ENCODE measurements at places on chromosomes 11 and 22.

- no peak for DNase-seq
Measured at GRCh38 chr11:46565232-46565840, 28.5 kb downstream of the AMBRA1 start.

DNA sequence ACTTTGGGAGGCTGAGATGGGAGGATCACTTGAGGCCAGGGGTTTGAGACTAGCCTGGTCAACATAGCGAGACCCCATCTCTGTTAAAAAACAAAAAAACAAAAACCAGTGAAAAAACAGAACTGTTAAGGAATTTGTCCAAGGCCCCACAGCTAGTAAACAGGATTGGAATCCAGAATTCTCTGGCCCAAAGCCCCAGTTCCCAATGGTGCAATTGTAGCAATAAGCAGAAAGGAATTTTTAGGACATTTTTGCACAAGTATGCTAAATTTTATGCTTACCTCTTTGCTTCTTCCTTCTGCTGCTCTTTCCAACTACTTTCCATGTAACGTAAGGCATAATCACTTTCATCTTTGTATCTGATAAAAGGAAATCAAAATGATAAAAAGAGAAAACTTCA, 11.6 kb downstream of the MISFA start:
- DNase-seq: no peak

DNA sequence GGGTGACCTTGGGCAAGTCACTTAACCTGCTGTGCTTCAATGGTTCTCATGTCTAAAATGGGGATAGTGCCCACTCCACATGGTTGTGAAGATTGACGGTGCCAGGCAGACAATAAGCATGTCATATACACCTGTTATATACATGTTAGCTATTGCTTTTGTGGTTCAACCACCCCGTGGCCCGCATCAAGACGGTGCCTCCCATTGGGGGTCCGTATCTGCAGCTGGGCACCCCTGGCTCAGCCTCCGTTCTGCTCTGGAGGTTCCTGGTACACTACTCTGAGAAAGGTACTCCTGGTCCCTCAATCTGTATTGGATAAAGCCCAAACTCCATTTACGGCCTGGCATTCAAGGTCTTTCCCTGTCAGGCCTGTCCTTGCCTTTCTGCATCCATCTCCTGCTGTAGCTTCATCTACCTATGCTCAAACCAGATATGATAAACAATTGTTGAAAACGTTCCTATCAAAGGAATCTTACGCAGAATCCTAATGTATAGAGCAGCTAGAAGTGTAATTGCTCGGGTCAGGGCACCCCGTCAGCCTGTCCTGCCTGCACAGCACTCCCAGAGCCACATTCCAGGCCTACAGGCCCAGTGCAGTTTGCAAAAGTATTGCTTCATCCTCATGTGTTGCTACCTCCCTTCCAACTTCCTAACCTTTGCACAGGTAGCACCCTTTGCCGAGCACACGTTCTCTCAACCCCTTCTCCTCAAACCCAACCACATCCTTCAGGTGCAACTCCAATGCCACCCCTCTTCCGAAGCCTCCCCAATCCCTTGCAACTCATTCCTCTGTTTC, 194.9 kb downstream of the BCR start:
- no peak for DNase-seq

DNA sequence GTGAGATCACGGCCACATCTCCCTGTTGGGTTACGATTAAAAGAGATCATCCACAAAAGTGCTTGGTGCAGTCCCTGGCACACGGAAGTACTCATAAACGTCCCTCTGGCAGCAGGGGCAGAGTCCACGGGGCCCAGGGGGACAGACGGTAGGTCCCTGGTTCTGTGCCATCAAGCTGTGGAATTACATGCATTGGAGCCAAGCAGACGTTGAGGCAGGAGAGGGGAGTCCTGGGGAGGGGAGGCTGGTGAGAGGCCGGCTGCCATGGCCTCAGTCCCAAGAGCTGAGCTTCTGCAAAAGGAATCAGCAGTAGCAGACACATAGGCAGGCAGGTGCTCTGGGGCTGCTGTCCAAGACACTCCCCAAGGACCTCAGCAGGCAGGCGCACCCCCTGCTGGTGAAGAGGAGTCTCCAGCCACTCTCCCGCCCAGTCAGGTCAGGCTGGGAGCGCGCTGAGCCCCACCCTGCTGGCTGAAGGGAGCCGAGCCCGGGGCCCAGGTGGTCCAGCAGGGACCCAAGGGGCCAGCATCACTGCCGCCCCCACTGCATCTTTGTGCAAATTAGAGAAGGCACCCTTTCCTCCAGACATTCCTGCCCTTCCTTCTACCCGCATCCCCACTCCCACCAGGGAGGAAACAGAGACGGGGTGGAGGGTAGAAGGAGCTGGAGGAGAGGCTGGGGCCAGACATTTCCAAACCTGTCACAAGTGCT, 7.6 kb upstream of the KCTD17 start:
- DNase-seq: no peak

DNA sequence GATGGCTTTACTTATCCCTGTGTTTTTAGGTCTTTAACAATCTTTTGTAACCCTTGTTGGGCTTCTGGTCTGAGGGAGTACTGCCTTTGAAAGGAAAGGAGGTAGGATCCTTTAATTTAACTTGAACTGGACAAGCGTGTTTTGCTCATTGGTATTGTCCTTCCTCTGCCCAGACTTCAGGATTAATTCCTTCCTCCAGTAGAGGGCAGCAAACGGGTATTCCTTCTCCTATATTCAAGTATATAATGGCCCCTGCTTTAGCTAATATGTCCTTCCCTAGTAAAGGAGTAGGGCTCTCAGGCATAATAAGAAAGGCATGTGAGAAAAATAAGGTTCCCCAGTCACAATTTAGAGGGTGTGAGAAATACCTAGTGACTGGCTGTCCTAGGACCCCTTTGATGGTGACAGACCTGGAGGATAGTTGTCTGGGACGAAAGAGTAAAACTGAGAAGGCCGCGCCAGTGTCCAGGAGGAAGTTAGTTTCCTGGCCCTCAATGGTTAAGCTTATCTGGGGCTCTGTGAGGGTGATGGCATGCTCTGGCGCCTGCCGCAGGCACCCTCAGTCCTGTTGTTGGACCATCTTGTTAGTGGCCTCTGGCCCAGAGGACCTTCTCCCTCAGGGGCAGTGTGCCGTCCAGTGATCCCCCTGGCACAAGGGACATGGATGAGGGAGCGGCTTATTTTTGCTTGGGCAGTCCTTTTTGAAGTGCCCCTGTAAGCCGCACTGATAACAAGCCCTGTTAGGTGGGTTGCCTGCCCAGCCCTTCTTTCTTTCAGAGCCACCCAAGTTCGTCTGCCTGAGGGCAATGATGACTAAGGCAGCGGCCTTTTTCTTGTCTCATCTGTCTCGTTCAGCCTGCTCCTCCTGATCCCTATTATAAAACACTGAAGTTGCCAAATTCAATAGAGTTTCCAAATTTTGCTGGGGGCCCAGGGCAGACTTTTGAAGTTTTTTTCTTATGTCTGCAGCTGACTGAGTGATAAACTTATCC, 51.8 kb downstream of the C11orf71 start:
- DNase-seq: no peak

- peak; percentile 96 for DNase-seq
Measured at GRCh38 chr11:67373648-67374570, 511 bp upstream of the CLCF1 start.

- DNase-seq: peak; percentile 24
Measured at GRCh38 chr22:49094151-49094550, 733.5 kb downstream of the BRD1 start.

DNA sequence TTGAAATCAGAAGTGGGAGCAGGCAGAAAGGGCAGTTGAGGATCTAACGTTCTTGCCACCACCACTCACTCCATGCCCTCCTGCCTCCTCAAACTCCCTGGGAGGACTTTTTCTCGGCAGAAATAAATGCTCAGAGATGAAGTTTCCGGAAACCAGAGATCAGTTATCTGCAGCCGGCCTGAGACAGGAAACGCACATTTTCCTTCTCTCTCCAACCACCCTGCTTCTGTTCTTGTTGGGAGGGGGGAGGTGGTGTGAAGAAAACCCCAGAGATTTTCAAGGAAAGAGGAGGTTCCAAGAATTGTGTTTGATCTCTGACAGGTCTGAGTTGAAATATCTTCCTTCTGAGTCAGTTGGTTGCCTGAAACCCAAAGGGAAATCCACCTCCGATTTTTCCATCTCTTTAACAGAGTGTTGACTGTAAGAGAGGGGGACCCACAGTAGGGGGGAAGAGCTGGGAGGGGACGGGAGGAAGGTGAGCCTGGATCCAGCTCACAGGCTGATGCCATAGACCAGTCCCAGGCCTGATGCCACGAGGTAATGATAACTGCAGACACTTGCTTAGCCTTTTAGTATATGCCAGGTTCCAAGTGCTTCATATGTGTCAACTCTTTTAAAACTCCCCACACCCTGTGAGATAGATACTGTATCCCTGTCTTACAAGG, 100.8 kb downstream of the TRAF6 start:
- DNase-seq: no peak
